Fibroblast of villous mesenchyme (primary cell): ENCODE measurements at places on chromosomes 4 and X. TPM values are rescaled to one million over a fixed set of nuclear protein-coding genes. Genes with fewer than 3 reads are reported as not detected.
A peak's percentile ranks its signal among the peaks of the same experiment; 100 is the strongest.

CFAP47 gene
- not detected in 2 replicates for total RNA-seq

DNA sequence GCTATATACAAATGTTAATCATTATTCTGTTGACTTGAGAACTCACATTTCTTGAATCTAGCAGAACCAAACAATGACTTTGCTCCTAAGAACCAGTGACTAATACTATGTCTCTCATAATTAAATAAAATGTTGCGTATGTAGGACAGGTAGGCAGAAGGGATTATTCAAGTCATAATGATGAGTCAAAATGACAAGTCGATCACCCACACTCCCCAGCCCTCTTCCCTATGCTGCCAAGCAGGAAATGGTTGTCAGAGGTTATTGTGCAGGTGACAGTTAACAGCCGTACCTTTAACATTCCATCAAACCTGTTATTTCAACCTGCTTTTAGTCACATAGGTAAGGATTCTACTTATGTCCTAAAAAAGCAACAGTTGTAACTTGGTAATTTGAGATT is 22.0 kb upstream of the STK26 start:
- no peak for DNase-seq

FGFRL1 gene
- 8.1 and 8.6 TPM in 2 replicates for total RNA-seq

TMPRSS11A gene
- not detected in 2 replicates for total RNA-seq

DNA sequence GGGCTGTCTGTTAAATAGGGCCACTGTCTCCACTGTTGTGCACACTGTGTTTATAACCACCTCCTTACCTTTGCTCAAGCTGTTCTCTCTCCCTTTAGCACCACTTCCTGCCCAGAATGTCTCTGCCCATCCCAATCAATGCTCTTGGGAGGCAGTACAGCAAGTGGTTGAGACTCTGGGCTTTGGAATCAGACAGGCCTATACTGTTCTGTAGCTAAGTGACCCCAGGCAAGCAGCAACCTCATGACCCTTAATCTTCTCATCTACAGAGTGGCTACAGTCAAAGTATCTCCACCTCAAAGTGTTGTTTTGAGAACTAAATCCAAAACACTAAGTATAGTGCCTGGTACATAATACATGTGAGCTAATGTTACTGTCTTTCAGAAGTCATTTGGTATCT is 3.8 kb upstream of the TXK start:
- no peak for DNase-seq

DNA sequence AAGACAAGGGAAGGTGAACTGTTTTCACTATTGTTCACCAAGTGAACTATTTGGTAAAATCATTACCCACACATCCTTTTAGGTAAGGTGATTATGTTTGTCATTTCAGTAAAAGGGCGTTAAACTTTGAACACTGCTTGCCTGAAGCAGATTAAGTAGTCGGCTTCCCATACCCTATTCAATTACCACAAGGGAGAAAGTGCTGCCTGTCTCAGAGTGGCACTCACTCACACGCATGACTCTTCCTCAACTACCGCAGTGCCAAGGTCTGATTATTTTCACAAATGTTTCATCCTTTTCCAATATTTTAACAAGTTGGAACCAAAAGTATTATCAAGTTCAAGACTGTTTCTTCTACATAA is 11.0 kb downstream of the VEGFC start:
- DNase-seq = no peak

DNA sequence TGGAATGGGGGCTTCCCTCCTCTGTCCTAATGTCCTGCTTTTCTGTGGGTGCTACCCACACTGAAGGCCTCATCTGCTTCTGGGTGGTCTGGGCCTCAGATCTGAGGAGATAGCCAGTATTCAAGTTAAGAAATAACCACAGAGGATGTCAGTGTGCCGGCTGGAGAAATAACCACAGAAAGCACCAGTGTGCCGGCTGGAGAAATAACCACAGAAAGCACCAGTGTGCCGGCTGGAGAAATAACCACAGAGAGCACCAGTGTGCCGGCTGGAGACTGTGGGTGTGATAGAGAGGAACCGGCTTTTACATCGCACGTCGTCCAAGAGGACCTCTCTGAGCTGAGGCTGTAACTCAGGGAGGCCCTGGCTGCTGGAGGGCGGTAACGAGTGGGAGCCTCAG is 65.7 kb upstream of the PSAPL1 start:
- DNase-seq = no peak

- no peak for DNase-seq
Measured at GRCh38 chr4:112172180-112172579, 26.9 kb downstream of the FAM241A start.

DNA sequence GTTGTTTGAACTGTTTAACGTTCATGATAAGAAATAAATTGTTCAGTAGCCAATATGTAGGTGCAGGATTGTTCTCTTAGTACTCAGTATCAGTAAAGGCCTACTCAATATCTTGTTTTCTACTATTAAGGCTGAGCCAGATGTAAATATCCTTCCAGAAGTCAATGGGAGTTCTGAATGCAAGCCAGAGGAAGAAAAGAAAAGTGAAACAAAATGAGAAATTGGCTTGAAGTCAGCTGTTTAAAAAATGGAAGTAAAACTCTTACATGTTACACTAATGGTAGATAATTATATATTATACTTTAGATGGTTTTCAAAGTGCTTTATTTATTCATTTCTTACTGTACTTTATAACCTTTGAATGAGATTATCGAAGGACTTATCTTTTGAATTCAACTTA is 1417.9 kb downstream of the ADGRL3 start:
- no peak for DNase-seq

DNA sequence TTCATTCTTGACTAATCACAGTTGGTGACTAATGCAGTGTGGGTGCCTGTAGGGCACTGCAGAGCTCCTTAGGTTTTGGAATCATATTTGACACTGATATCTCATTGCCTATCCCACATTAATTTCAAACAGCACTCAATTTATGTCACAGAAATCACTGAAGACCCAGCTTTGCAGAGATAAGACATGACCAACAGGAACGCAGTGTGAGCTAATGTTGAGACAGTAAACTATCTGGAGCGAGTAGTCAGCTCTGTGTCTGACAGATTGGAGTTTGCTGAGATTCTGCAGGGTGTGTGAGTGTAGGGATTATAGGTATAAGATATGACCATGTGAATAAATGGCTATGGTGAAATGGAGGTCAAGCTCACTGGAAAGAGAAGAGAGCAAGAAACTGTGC is 1586.1 kb upstream of the AGA start:
- DNase-seq = no peak

GRCh38 chr4:81494031-81494431 is 22.3 kb upstream of the RASGEF1B start:
- no peak for DNase-seq

DNA sequence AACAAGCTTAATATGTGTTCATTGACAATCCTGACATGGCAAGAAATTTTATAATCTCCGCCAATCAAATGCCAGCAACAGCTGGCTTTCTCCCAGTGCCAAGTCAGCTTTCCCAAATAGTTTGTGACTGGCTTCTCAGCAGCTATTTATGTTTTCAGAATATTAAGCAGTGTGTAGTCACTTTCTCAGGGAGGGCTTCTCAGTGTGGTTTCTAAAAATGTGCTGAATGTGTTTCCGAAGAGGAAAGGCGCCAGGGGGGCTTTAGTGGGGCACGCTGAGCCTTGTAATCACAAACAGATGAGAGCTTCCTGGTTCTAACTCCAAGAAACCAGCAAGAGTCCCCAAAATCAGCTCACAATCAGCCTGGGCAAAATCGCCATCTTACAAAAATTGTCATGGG is 258.7 kb upstream of the CPEB2 start:
- DNase-seq = peak; percentile 4

HTT gene
- 60.6 and 65.2 TPM in 2 replicates for total RNA-seq
